Stimulated activated CD4-positive, alpha-beta T cell treated with anti-CD3 and anti-CD28 coated beads, Interleukin-4, amount 100 ng/mL, for 24 hours (primary cell): ENCODE measurements at places on chromosomes 5 and 9.

DNA sequence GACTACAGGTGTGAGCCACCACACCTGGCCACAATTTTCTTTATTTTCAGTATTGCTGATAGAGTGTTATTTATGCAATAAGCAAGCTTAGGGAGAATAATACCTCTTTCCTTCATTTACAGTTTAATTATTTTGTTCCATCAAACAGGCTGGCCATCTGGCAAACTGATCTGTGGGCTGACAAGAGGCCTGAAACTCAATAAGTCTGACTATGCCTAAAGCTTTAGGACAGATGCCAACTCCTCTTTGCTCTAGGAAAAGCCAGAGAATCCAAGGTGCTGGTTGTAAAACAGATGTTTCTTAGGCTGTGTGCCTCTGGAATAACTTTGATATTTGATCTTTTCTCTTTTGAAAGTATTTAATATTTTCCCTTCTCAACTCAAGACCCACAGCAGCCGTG, 98.4 kb downstream of the TARS1 start:
- no peak for DNase-seq

DNA sequence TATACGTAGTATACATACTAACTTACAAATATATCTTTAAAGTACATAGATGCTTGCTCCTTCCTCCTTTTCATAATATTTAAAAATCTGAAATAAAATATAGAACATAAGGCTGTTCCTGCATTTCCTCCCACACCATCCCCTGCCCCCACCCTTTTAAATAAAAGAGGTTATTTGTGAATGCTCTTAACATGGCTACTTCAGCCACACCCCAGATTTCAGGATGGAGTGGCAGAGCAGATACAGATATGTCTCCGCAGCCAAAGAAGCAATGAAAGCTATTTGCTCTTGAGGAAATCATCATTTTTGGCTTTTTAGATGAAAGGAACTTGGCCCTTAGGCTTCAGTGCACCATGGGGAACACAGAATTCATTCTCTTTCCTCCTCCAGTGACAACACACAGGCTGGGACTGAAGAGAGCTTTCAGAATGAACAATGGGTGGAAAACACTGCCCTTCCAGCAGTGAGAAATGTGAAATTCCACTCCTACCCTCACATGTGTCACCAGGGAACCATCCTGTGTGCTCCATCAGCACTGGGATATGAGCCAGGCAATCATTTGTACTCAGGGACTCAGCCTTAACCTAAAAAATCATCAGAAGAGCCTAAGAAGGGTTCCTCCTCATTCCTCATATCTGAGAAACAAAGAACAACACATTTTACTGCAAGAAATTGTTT, 134.3 kb downstream of the PPP2R2B start:
- DNase-seq: no peak

- DNase-seq: no peak
These were observed 117.2 kb upstream of the TBCA start for GRCh38 chr5:77893225-77893860.

- no peak for DNase-seq
These were observed 48.2 kb upstream of the MTMR12 start for GRCh38 chr5:32360906-32361305.

DNA sequence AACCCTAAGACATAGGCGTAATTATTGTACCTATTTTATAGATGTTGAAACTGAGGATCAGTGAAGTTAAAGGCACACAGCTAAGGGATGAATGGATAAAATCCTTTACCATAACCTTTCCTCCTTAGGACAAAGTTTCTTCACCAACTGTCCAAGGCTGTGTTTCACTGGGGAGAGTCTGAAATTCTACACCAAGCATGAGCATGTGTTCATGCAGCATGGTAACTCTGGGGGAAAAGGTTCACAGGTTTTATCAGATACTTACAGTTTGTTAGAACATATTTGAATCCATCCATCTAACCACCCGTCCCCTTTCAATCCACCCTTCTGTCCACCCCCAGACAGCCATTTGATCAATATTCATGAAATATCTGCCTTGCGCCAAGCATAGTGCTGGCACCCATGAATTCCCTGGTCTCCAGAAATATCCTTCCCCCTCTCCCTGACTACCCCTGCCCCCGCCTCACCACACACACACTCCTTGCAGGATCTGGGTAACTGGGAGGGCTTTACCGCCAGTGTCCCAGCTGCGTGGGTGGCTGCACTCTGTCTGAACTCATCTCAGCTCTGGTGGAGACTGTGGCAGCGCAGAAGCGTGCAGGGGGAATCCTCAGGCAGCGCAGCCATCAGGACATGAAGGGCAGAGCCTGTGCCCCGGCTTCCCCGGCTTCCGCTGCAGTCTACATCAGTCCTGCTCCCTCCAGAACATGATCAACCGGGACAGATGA, 6.3 kb upstream of the KCNIP1 start:
- no peak for DNase-seq

- no peak for DNase-seq
These were observed 700 bp downstream of the CDO1 start for GRCh38 chr5:115815693-115816225.

DNA sequence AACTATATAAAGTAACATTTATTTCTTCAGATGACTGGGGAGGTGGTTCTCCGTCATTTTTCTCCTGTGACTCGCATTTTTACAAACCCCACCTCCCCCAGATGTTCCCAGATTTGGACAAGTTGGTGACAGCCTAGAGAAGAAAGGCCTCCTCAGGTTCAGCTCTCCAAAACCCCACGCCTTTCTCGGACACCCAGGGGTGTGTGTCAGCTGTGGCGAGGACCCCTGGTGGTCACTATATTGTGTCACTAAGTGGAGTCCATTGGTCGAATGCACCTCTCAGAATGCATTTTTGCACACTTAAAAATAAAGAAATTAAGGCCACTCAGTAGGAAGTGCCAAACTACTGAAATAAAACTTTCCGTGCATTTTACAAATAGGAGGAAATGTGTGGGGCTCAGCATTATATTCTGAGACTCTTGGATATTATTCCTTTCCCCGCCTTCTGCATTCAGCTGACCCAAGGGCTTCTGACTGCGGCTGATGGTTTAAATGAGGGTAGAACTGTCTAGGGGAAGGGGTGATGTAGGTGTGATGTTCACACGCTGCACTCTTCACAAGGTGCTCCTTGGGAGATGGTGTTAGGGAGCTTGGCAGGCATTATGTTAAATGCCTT, 47.6 kb downstream of the ACO1 start:
- DNase-seq: peak; percentile 30

GRCh38 chr9:99601571-99602111, 220.0 kb upstream of the NR4A3 start:
- DNase-seq: no peak

GRCh38 chr5:148941810-148942209, 115.4 kb downstream of the ADRB2 start:
- no peak for DNase-seq
